Activated T-cell treated with anti-CD3 and anti-CD28 coated beads for 4 hours (primary cell): ENCODE measurements at places on chromosomes 3 and 15.

- DNase-seq: no peak
Measured at GRCh38 chr3:126022741-126023359, 53.9 kb downstream of the ROPN1B start.

GRCh38 chr3:59412516-59412915 lies 362.7 kb upstream of the CFAP20DC start:
- DNase-seq: no peak

- no peak for DNase-seq
Measured at GRCh38 chr3:154970797-154971196, 109.3 kb upstream of the MME start.

DNA sequence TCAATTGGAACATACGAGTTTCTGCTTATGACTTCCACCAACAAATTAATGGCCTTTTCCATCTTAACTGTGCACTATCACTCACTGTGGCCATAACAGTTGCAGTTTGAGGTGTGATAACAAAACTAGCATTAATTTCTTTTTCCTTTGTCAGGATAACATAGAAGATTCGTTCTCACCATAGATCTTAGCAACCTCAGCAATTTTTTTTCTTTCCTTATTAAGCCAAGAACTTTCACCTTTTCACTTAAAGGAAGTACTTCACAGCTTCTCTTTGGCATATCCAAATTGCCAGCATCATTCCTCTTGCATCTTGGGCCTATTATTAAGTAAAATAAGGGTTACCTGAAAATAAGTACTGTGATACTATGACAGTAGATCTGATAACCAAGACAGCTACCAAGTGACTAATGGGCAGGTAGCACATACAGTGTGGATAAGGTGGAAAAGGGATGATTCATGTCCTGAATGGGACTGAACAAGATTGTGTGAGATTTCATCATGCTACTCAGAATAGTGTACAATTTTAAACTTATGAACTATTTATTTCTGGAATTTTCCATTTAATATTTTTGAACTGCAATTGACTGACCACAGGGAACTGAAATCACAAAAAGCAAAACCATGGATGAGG lies 46.6 kb downstream of the CEP70 start:
- no peak for DNase-seq

DNA sequence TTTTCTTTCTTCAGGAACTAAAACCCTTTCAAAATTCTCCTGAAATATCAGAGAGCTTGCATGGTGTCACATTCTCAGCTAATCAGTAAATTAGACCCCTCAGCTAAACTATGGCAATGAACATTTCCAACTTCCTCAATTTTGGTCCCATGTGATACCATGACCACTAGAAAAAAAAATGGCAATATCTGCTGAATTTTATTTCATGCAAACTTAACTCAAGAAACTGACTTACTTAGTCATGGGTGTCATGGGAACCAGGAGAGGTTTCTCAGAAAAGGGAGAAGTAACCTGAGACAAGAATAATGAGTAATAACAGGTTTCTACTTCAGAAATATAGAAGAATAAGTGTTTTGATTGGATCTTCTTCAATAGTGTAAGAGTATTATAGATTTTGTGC lies 784.6 kb upstream of the ALCAM start:
- no peak for DNase-seq

GRCh38 chr15:30042556-30042955 lies 40.2 kb upstream of the GOLGA8J start:
- DNase-seq: no peak

- DNase-seq: no peak
Measured at GRCh38 chr15:54790693-54791092, 406.0 kb downstream of the RSL24D1 start.

DNA sequence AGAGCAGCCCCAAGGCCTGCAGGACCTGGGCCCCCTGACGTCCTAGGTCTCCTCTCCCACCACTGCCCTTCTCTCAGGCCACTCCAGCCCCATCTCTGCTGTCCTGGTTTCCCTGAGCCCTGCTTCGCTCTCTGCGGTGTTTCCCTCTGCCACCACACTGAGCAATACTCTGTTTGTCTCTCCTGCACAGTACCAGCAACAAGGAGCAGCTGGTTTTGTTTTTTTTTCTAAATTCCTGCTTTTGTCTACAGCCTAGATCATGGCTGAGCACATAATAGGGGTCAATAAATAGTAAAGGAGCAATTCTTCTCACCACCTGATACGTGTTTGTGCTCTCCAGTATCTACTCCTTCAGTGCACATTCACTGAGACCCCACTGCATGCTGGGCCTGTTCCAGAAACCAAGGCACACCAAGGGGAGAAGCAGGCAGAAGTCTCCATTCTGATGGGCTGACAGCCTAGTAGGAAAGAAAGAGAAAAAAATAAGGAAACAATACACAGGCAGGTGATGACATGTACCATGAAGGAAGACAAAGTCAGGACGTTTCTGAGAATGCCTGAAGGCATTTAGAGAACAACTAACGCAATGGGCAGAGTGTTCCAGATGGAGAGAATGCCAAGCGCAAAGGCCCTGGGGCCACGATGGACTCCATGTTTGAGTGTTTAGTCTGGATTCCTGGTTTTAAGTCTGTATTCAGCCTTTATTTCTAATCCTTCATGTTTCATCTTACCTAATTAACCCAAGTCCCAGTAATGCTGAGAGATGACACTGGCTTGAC lies 6.0 kb upstream of the ACAD9 start:
- no peak for DNase-seq

DNA sequence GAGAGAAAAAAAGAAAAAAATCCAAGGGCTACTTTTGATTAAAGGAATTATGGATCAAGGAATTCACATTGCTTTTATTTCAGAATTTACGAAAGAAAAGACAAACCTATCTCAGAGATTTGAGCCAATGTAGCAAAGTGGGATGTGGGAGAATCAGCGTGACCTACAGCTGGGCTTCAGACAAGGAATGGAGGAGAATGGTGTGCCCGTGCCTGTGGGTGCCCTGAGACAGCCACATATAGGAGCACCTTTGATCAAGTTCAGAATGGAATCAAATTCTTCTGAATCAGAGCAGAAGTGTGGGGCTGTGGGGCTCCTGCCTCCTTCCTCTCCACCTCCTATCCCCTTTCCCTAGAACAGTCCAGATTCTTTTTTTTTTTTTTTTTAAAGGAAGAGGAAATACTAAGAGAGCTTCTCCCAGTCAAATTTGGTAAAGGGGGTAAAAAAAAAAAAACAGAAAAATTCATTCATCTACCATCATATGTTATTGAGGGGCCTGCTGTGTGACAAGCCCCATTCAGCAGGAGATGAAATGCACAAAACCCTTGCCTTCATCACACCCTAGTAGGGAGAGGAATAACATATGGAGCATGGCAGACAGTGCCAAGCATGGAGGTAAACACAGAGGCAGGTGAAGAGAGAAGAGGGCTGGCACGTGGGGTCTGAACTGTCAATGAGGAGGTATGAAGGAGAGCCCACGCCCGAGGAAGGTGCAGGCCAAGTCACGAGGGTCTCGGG lies 25.0 kb upstream of the MUSTN1 start:
- DNase-seq: no peak

DNA sequence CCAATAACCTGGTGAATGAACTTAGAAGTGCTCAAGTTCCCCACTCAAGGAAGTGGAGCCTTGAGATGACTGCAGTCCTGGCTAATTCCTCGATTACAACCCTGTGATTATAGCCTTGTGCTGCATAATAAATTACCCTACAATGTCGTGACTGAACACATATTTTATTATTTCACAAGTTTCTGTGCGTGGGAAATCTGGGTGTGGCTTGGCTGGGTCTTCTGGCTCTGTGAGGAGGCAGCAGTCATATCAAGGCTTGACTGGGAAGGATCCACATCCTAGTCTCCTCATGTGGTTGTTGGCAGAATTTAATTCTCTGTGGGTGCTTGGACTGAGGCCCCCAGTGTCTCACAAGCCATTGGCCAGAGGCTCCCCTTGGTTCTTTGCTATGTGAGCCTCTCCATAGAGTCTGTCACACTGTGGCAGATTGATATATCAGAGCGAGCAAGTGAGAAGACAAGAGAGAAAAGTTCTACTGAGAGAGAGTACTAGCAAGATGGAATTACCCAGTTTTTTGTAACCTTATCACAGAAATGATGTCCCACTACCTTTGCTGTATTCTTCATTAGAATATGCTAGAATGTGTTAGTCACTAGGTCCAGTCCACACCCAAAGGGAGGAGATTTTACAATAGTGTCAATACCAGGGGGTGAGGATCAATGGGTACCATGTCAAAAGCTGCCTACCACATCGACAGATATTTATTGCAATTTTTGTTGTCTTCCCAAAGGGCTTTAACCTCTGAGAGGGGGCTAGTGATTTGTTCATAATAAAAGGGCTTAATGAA lies 102.8 kb upstream of the TBC1D5 start:
- no peak for DNase-seq

DNA sequence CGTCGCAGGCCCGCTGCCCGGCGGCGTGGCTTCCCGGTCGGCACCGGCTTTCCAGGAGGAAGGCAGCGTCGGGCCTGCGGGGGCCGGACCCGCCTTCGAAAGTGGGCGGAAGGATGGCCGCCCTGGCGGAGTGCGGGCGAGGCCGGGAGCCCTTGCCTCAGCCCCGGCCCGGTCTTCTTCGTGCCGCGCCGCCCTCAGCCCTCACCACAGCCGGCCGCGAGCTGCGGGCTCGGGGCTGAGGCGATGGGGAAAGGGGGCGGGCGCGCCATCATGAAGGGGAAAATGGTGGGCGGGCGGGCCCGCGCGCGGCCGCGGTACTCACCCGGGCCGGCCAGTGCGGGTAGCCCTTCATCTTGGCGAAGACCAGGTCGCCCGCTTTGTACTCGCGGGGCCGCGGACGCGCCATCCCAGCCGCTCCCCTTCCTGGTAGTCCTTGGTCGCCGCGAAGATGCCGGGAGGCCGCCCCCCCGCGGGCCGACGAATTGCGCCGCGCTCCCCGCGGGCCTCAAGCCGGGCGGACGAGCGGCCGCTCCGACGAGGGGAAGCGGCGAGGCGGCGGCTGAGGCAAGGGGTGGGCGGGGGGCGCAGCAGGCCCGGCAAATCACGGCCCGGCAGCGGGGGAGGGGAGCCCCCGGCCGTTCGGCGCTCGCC lies 489 bp downstream of the HDGFL3 start:
- DNase-seq: no peak

GRCh38 chr3:127037021-127037400 lies 54.1 kb downstream of the PLXNA1 start:
- no peak for DNase-seq

- no peak for DNase-seq
Measured at GRCh38 chr15:76199106-76200082, 111.9 kb downstream of the ETFA start.

- no peak for DNase-seq
Measured at GRCh38 chr15:52653431-52653964, 25.7 kb downstream of the ATOSA start.

DNA sequence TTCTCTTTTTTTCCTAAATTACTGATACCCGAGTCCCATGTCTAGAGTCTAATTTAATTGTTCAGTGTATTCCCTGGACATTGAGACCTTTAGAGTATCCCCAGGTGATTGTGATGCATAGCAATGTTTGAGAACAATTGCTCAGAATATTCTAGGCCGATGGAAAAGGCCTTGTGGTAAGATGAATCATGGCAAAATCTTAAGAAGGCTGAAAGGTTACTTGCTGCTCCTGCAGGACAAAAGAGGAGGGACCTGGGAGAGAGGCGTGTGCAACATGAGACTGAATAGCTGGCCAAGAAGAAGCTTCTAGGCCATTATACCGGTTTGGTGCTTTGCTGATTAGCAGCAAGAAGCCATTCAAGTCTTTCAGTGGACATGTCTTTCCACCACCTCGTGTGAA lies 256.6 kb downstream of the ROBO2 start:
- no peak for DNase-seq

DNA sequence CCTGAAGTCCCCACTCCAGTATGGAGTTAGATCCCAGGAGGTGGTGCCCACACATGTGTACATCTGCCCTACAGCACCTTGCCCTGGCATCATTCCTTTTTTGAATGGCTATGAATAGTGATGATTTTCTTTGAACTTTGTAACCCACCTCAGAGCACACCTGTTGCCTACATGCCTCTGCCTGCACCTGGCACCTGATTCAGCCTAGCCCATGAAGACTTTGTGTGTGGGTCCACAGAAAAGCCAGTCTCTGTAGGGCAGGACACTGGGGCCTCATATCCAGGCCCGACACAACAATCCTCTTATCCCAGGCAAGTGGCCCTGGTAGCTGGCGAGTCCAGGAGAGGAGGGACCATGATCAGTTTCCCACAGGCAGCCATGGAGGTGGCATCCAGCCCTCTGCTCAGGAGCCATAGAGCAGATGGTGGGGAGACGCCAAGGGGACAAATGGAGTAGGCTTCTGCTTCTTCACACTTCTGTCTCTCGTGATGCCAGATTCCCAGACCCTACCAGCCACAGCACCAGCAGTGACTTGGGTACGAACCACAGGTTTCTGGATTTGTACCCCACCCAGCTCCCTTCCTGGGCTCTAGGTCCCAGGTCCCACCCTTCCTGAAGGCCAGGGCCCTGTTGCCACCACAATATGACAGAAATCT lies 230.7 kb downstream of the UACA start:
- no peak for DNase-seq

DNA sequence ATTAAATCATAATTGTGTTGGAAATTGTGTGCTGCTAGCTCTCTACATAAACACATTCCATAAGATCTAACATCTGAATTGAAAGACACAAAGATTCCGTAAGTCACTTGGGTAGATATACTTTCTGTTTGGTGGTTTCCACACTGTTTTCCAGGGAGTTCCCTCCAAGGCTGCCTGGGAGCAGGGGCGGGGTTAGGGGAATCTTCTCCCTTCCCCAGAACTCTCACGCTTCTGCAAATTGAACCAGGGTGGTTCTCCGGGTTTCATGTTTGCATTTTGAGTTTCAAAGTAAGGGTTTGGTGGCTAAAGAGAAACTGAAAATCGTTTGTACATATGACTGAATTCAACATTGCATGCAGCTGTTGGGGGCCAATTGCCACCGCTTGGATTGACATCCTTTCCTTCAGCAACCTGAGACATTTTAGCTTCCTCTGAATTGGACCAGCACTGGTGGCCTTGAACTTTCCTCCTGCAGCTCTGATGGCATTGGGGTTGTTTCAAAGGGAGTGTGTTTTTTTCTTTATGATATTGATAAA lies 192.7 kb upstream of the FEZF2 start:
- no peak for DNase-seq

DNA sequence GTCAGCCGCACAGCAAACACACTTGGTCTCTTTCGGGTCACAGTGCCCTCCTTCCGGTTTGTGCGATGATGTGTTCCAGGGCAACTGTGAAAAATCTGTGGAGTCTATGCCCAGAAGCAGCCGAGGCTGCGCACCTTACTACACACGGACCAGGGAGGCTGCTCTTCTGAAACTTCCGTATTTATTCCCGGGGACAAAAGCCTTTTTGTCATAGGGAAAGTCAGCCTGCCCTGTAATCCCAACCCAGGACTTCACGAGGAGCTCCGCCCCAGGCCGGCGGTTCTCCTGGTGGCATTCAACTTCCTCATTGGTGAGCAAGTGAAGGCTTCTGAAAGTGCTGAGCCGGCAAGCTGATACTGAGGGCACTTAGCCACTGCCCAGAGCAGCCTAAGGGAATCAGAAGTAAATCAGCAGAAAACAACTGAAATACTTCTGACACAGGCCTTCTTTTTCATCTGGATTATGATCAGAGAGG lies 126.5 kb downstream of the FMN1 start:
- no peak for DNase-seq
